ENCODE measurements at places on chromosomes 1 and 21. TPM values are rescaled to one million over a fixed set of nuclear protein-coding genes. Genes with fewer than 3 reads are reported as not detected.
A peak's percentile ranks its signal among the peaks of the same experiment; 100 is the strongest.

Gene CRNN
- polyA plus RNA-seq = 209 TPM

- no peak for DNase-seq
These were observed 102.6 kb downstream of the GLUL start for GRCh38 chr1:182288749-182289604.

Gene TDRKH
- 2.4 TPM for polyA plus RNA-seq

DNA sequence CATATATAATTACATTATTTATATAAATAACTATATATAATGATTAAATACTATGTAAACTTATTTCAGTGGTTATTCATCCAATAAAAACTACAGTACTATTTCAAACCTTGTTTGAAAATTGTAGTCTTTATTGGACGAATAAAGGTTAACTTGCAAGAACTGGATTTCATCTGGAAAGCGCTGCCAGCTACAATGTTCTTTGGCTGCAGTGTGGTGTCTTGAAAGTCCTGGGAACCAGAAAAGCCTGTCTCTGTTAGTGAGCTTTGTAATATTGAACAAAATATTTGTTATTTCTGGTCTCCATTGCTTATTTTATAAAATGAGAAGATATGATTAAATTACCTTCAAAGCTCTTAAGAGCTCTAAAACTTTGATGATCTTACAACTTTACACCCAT lies 763.6 kb downstream of the ADGRL2 start:
- DNase-seq = peak; percentile 44

Gene PTAFR
- polyA plus RNA-seq = 1.9 TPM

Gene HSD3B1
- not detected for polyA plus RNA-seq

DNA sequence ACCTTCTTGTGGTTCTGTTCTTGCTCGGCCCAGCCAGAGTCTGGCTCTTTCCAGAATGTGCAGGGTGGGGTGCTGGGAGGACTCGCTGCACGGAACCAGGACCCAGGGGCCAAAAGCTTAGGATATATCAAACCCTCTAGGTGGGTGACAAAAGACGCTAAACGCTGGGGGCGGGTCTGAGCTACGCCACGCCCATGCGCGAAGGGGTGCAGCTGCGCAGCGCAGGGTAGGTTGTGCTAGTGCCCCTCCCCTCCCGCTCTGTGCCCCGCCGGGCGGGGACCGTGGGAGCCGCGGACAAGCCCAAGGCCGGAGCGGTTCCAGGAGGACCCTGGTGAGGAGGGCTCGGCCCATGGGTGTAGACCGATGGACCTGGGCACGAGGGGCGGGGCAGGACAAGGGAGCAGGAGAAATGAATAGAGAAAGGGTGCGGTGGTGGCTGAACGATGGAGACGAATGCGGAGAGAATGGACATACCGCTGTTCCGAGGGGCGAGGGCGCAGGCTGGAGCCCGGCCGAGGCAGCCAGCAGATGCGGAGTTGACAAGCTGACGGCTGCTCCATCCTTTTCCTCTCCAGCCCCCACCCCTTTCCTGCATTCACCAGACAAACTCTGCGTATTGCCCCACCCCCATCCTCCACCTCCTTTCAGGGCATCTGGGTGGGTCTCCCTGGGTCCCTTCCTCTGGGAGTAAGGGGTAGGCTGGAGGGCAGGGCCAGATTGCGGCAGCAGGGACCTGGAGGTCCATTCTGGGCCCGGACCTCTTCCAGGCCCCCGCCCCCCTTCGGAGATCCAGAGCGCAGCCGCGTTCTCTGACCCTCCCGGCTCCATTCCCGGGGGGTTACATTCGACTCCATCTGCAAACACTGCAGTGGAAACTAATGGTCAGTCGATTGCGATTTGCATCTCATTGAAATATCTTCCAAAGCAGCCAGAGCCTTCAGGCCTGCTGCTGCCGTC lies at the start of gene RUSC1:
TSS of gene RUSC1 (plus strand) at position 234 of the 957 bp plus-strand sequence. CDS start 880 bp downstream, outside the sequence.
- peak; percentile 75 for DNase-seq

GRCh38 chr21:37527103-37527502 lies 160.5 kb downstream of the DYRK1A start:
- DNase-seq = no peak

DNA sequence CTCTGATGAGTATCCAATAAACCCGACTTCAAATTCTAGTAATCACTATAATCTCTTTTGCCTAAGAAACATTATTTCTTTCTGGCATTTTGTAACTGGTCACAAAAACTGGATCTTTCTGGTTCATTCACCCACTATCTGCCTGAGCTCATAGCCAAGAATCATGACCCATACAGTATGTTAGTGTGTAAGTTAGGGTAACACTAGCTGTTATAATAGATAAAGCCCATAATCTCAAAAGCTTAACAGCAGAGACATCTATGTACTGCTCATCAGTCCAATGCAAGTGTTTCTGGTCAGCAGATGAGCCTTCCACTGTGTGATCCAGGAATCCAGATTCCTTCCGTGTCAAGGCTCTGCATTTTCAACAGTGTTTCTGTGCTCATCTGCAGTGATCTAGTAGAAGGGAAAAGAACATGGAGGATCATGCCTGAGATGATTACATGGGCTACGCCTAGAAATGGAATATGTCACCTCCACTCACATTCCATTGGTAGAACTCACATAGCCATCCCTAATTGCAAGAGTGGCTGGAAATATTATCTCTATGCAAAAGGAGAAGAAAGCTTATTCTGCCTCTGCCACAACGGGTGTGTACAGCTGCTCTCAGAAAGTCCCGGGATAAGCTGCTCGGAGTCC lies 27.7 kb downstream of the RRAGC start:
- DNase-seq = no peak

- no peak for DNase-seq
These were observed 46.0 kb downstream of the VANGL1 start for GRCh38 chr1:115687744-115688143.

- no peak for DNase-seq
These were observed 10.6 kb downstream of the HCRTR1 start for GRCh38 chr1:31627930-31628559.

Gene SKI
- polyA plus RNA-seq = 14.8 TPM

- no peak for DNase-seq
These were observed 17.9 kb downstream of the CAPZA1 start for GRCh38 chr1:112637254-112638109.

Gene CLCNKB
- 0.60 TPM for polyA plus RNA-seq

GRCh38 chr1:153001382-153001781 lies at the start of gene SPRR3:
SPRR3 (plus strand) TSS chr1:153001749; CDS start chr1:153003021, 1,272 bp downstream.
- DNase-seq = no peak

Gene ATXN7L2
- 0.76 TPM for polyA plus RNA-seq

GRCh38 chr21:17427831-17428483 lies 84.9 kb upstream of the CXADR start:
- DNase-seq = no peak

Gene IRF6
- polyA plus RNA-seq = 27.8 TPM

DNA sequence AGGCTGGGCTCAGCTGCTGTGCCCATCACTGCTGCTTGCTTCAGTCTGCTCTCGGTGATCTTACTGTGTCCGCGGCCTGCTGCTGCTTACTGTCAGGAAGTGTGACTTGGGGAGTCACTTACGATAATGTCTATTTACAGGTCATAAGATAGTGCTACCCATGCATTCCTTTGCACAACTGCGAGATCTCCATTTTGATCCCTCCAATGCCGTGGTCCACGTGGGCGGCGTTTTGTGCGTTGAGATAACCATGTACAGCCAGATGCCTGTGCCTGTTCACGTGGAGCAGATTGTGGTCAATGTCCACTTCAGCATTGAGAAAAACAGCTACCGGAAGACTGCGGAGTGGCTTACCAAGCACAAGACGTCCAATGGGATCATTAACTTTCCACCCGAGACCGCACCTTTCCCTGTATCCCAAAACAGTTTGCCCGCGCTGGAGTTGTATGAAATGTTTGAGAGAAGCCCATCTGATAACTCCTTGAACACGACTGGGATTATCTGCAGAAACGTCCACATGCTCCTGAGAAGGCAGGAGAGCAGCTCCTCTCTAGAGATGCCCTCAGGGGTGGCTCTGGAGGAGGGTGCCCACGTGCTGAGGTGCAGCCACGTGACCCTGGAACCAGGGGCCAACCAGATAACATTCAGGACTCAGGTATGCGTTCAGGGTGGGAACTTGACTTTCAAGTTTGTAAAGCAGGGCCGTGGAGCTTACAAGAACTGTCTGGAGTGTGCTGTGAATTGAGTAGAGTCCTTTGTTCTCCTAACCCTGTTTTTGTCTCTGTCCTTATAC lies 24.4 kb upstream of the PWP2 start:
- DNase-seq = peak; percentile 73

Gene SLC6A17
- polyA plus RNA-seq = 0.08 TPM

GRCh38 chr21:44370027-44370735 lies 16.8 kb downstream of the TRPM2 start:
- DNase-seq = peak; percentile 45

DNA sequence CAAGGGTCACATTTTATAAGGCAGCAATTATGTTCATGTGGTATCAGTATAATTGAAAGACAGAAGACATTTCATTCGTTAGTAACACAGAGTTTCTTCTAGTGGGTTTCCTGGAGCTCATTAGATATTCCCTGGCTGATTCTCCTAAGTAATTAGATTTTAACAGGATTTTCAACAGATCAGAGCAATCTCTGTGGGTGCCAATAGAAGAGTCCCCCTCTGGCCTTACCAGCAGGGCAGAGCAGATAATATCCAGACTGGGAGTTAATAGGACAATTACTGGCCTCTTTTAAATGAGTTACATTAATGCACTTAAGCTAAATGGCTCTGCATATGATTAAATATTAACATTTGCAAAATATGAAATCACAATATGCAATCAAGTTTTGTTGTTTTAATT lies 74.2 kb upstream of the FOXD3 start:
- DNase-seq = no peak

DNA sequence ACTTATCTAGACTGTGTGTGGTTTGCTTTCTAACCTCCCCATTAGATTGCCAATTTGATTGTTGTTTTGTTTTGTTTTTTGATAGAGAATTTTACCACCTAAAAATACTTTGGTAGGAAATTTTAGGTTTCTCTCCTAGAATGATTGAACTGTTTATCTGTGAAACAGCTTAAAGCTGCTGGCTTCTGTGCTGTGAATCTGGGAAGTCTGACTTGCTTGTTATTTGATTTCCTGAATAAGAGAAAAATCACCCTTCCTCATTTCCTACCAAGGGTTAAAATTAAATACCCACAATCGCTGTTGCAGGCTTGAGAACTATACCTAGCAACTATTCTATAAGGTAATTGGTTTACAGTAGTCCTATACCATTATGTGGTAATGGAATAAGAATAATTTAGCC lies 198.9 kb upstream of the CACYBP start:
- DNase-seq = no peak

DNA sequence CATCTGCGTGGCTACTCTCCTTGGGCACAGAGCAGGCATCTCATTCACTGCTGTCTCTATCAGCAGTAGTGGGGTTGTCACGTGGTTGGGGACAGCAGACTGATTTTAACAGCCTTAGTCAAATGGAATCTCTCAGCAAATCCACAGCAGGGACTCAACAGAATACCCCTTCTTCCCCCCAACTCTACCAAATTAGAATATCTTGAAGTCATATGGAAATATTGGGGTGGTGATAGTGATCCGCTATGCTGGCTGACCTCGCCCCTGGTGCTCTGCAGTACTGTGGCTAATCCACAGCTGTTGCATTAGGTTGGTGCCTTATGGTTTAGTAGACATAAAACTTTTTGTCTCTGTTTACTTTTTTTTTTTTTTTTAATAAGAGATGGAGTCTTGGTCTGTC lies 23.9 kb downstream of the HHAT start:
- no peak for DNase-seq

- no peak for DNase-seq
These were observed 8.9 kb downstream of the IFFO2 start for GRCh38 chr1:18947570-18947969.
